ENCODE measurements at places on chromosomes 3 and 15. TPM values are rescaled to one million over a fixed set of nuclear protein-coding genes. Genes with fewer than 3 reads are reported as not detected.

Gene GOLGA8A
- total RNA-seq = 17.7 TPM

DNA sequence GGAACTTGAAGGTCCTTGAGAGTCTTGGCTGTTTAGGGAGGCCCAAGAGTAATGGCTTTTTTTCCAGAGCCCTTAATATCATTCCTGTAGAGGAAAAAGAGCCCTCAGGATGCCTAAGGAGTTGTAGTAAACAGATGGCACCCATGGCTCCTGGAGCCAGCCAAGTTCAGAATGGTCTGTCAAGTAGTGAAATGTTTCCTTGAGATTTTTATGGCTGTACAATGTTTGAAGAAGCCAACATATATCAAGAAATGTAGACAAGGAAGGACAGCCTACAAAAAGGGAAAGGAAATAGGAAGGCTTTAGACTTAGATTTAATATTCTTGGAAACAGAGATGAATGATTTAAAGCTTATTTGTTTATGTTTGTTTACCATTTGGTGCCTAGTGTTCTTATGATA, 334.8 kb downstream of the SATB1 start:
- no peak for DNase-seq

- DNase-seq = no peak
Measured at GRCh38 chr3:13682331-13683013, 133.5 kb downstream of the FBLN2 start.

Gene LAMB2
- total RNA-seq = 396 TPM
